ENCODE measurements at places on chromosomes 3 and 15.

DNA sequence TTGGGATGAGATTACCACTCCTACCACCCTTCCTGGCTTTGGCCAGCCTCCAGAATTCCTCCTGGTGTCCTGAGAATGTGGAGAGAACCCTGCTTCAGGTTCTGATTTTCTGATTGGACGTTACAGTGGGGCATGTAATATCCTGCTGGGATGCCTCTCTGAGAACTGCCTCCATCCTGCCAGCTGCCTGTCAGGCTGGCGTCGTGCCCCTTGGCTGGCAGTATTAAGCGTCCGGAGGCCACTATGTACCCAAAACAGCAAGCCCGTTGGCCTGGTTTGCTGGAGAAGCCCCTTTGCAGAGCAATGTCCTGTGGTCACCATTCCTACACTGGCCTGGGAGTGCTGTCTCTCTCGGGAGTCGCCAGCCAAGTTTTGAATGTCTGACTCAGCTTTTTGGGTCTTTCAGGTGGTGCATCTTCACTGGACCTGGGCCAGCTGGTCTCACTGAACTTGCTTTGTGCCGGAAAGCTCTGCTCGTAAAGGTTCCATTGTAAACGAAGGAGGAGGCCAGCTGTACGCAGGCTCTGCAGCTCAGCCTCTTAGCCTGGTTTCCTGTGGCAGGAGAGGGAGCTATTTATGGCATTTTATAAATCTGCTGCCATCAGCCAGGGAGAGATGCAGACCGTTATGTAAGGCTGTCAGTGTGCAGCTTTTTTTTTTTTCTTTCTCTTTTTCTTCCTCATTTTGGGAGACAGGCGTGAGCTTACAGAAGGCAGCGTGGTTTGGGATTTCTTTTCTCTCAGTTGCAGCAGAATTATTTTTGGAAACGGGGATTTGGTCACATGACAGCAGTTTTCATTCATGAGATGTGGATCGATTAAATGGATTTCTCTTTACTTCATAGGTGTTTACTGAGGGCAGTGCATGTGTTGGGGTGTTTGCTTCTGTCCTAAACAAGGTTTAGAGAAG, 19.0 kb upstream of the TRAK1 start:
- no peak for DNase-seq

- no peak for DNase-seq
These were observed 214.5 kb upstream of the ROPN1 start for GRCh38 chr3:124206225-124207055.

DNA sequence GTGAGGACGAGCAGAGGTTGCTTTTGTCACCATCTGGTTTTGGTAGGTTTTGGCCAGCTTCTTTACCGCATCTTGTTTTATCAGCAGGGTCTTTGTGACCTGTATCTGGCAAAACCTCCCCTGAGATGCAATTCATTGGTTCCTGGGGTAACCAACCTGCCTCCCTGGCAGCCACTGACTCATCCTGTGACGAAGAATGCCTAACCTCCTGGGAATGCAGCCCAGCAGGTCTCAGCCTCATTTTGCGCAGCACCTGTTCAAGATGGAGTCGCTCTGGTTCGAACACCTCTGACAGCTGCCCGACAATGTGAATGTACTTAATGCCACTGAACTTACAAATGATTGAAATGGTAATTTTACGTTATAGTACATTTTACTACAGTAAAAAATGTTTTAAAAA, 6.8 kb upstream of the ADAMTS17 start:
- DNase-seq: no peak

DNA sequence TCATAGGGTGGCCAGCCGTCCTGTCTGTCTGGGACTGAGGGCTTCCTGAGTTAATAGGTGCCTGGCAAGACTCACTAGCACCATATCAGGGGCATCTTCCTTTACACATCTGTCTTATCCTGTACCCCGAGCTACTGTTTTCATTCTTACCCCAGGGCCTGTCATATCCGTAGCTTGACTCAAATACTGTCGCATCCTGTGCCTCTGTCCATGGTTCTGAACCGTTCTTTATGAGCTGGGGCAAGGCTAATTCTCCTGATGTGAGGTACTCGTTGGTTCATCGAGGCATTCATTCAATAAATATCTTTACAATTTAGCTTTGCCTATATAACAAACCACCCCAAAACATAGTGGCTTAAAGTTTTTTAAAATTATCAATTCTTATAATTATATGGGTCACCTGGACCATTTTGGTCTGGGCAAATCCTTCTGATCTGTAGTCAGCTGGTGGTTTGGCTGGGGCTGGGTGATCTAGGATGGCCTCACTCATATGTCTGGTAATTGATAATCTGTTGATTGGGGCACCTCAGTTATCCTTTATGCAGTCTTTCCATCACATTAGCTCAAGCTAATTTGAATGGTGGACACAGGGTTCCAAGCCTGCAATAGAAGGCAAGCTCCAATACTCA, 121.2 kb downstream of the TLE3 start:
- DNase-seq: peak; percentile 62

GRCh38 chr3:134883697-134884385, 88.8 kb downstream of the EPHB1 start:
- DNase-seq: no peak

DNA sequence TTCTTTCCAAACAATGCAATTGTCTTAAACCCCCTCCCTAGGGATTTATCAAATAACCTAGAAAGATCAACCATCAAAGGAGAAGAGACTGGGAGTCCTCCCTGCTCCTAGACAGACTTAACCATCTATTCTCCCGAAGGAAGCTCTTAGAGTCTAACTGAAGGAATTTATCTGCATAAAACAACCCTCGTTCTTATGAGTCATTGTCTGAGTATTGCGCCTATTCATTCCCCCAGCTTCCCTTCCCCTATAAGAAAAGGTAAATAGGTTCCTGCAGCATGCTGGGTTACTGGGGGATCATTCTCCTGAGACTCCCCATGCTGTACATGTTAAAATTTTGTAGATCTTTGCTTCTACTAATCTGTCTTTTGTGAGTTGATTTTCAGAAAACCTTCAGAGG, 412.7 kb downstream of the OCA2 start:
- no peak for DNase-seq

DNA sequence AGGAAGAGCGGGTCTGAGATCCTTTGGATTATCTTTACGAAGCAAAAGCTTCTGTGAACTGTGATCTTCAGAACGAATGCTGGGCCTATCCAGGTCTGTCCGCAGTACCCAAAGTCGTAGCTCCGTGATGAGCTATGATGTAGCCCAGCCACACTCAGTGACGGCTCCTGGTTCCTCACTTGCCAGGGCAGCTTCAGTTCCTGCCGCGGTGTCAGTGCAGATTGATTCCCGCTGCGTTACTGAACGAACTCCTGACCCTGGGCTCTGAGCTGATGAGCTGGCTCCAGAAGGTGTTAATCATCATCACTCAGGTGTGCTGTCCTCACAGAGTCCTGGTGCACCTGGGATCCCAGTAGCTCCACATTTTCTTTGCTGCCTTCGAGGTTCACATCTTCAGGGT, 45.0 kb downstream of the TMEM44 start:
- DNase-seq: no peak

DNA sequence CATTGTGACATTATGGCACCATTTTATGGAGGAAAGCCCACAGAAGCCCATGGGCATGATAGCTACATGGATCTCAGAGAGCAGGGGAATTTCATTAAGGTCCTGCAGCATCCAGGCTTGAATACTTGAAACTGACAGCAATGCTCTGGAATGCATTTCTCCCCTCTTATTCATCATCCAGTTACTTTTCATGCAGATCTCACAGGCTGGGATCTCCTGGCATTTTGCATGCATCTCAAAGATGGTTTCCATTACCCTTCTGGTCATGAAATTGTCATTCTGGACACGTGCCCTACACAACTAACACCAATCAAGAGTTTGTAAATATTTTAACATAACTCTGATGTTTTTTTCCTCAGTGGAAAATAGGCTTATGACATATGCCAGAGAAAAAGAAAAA, 32.4 kb downstream of the VGLL3 start:
- DNase-seq: no peak

GRCh38 chr3:170690661-170690981, 104.7 kb upstream of the SLC7A14 start:
- DNase-seq: no peak
